NCI-H1436 treated with DMSO at 0.1 percent for 48 hours (cell line): ENCODE measurements at places on chromosomes 16 and 17.

- DNase-seq = no peak
Measured at GRCh38 chr16:49921791-49922456, 66.0 kb upstream of the ZNF423 start.

GRCh38 chr16:85965125-85965524 is 66.2 kb downstream of the IRF8 start:
- DNase-seq = no peak

DNA sequence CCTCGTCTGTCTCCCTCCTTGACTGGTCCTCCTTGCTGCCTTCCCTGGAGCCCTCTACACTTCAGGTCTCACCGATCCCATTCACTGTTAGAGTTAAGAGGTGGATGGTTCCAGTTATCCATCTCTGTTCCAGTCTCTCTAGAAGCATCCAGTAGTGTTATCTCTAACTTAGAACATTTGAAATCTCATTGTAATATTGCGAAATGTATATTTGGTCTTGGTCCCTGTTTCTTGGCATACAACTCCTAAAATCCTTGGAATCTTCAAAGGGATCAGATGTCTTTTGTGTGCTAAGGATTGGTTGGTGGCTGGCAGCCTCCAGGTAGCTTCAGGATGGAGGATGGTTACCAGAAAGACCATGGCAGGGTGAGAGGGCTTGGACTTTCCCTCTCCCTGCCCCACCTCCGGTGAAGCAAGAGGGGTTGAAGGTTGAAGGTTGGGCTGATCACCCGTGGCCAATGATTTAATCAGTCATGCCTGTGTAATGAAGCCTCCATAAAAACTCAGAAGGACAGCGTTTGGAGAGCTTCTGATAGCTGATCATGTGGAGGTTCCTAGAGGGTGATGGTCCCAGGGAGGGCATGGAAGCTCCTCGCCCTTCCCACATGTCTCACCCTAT is 59.1 kb downstream of the NTN1 start:
- no peak for DNase-seq

DNA sequence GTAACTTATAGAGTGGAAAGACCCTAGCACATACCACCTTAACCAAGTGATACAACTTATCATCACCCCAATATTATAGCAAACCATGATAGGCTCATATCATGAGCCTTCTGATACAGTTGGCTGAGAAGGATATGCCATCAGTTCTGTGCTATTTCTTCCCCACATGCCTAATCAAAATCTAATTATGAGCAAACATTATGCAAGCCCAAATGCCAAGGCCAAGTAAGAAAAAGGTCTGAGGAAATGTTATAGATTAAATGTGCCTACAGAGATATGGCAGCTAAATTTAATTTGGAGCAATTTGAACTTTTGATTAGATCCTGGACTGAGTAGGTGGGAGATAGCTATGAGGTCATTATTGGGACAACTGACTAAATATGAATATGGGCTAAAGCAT is 225.9 kb upstream of the PMFBP1 start:
- DNase-seq = no peak

DNA sequence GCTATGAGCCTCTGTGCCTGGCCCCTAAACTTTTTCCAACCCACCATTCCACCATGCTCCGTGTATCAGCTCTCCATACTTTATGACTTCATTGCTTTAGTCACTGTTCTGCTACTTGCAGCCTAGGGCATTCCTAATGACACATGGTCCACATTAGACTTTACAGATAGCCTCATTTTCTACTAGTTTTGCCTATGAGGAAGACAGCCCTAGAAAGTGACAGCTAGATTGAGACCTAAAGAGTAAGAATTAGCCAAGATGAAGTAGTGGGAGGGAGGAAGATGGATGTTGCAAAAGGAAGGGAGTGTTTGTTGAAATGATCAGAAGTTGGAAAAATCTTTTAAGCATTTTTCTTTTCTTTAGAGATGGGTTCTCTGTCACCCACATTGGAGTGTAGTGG is 11.0 kb downstream of the C16orf54 start:
- no peak for DNase-seq

GRCh38 chr17:68624381-68624780 is 23.2 kb upstream of the FAM20A start:
- no peak for DNase-seq

GRCh38 chr17:77905266-77905665 is 53.2 kb upstream of the TNRC6C start:
- no peak for DNase-seq

DNA sequence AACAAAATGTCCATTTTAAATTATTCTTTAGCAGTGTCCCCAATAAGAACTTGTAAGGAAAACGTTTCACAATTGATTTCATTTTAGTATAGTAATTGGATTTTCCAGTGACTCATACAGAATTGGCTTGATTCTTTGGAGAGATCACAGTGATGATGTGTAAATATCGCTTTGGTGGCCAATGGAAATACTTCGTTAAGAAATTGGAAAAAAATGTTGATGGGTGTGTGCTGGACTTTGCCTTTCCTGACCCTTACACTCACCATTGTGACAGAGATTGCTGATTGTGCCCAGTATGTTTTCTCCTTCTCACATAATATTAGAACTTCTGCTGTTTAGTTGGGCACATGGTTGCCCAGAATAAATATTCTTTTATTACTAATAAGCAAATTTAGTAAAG is 7.4 kb upstream of the EFCAB13 start:
- DNase-seq = no peak

GRCh38 chr17:17819561-17819995 is 17.2 kb downstream of the SREBF1 start:
- no peak for DNase-seq

GRCh38 chr17:67700037-67700724 is 17.6 kb upstream of the NOL11 start:
- DNase-seq = peak; percentile 59

GRCh38 chr17:56593646-56594319 is at the start of gene NOG:
NOG (plus strand) TSS chr17:56593699; CDS start chr17:56594224, 525 bp downstream.
- DNase-seq = no peak

- no peak for DNase-seq
Measured at GRCh38 chr17:73932216-73932749, 271.2 kb upstream of the RPL38 start.
